Femur (tissue), 1 donor: ENCODE measurements at places on chromosomes 6 and 20.

DNA sequence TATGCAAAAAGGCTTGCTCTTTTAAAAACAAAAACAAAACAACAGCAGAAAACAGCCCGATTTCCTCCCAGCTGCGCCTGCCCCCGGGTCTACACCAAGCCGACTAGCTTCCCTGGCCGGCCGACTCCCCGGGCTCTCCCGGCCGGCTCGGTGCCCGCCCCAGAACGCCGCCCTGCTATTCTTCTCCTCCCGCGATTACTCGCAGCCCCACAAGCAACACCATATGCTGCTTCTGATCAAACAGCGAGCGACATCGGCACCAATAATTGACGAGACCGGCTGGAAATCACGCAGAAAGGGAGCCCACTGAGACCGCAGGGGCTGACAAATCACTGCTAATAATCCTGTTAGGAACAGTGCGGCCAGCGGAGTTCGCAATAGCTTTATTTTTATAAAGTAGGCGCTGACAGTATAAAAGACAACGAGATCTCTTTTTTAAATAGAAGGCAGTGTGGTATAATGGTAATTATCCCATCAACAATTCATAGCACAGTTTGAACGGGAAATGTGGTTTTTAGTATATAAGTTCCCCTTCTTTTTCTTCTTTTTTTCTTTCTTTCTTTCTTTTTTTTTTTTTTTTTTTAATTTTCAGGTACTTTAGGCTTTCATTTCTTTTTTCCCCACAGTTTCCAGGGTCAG is 3.3 kb downstream of the SIM1 start:
- DNase-seq: peak; percentile 49

- DNase-seq: no peak
Measured at GRCh38 chr6:73368675-73369074, 1.0 kb downstream of the OOEP start.

DNA sequence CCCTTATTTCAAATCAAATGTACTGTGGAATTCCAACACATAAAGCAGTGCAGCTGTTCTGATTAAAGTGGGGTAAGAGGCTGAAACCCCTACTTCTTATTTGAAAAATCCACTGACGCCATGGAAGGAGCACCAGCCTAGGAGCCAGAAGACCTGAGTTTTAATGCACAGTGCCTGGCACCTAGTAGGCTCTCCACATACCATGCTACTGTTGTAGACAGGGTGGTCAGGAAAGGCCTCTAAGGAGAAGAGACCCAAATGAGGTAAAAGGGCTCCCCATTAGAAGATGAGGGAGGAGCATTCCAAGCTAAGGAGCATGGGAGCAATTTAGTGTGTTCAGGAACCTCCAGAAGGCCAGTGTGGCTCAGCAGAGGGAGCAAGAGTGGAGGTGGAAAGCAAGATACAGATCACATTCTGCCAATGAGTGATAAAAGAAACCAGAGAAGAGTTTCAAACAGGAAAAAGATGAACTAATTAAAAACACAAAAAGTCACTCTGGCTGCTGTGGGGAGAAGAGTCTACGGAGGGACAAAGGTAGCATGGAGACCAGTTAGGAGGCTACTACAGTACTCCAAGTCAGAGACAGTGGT is 11.8 kb upstream of the ZNF76 start:
- DNase-seq: no peak

- DNase-seq: peak; percentile 73
Measured at GRCh38 chr20:49979030-49979832, 3.5 kb upstream of the SNAI1 start.

GRCh38 chr20:13784271-13784892 is 337 bp downstream of the ESF1 start:
- no peak for DNase-seq

DNA sequence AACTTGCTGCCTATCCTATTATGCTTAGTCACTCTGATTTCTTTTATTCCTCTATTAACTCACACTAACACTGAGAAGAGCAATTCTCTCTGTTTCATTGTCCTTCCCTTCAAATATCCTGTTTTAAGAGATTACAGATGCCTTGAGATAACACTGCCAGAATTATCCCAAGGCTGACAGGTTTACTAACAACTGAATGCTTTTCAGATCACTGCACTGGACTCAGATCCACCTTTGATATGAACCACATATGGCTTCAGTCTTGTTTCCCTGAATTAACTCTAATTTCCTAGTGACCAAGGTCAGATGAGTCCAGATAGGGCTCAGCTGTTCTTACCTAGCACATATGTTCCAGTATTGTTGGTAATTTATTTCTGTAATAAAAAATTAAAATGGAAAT is 633.1 kb downstream of the GRIK2 start:
- no peak for DNase-seq

DNA sequence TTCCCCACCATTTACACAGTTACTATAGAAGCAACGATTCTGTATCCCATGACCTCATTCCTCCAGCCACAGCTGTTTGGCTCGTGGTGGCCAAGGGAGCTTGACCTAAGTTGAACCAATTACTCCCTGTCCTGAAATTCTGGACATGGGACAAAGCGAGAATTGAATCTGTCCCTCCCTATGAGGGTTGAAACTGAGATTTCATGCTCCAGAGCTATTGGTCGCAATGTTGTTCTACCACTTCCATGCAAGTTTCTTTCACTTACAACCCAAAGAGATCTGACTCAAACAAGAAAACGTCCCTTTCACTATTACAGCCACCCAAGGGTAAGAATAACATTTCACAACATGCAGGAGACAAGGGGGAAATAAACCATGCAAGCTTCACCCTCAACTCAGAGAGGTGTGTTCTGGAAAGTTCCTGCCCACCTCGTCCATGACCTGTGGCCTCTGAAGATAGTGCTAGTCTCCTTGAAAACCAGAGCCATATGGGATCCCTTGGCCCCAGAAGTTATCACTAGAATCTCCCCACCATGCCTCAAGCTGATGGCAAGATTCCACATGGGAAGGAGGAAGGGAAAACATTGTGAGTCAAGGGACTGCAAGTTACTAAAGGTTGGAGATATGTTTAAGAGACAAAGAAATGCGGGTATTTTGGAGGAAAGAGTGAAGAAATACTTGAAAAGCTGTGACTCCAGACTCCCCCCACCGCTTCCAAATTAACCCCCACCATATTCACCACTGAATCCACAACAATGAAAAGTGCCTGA is 74.5 kb upstream of the SRSF6 start:
- DNase-seq: peak; percentile 41

- DNase-seq: no peak
Measured at GRCh38 chr20:54774426-54774825, 299.0 kb downstream of the DOK5 start.

GRCh38 chr6:13098793-13099570 is 229.4 kb downstream of the TBC1D7 start:
- no peak for DNase-seq

- no peak for DNase-seq
Measured at GRCh38 chr20:61360296-61360695, 108.2 kb downstream of the CDH4 start.

- DNase-seq: no peak
Measured at GRCh38 chr20:7850775-7851490, 89.3 kb downstream of the HAO1 start.

- no peak for DNase-seq
Measured at GRCh38 chr6:39087197-39087596, 27.8 kb downstream of the SAYSD1 start.

- DNase-seq: no peak
Measured at GRCh38 chr6:1814279-1814678, 204.6 kb downstream of the FOXC1 start.

GRCh38 chr20:53298911-53299310 is 294.7 kb downstream of the ZNF217 start:
- DNase-seq: no peak

- no peak for DNase-seq
Measured at GRCh38 chr6:112752791-112753190, 405.7 kb downstream of the RFPL4B start.

DNA sequence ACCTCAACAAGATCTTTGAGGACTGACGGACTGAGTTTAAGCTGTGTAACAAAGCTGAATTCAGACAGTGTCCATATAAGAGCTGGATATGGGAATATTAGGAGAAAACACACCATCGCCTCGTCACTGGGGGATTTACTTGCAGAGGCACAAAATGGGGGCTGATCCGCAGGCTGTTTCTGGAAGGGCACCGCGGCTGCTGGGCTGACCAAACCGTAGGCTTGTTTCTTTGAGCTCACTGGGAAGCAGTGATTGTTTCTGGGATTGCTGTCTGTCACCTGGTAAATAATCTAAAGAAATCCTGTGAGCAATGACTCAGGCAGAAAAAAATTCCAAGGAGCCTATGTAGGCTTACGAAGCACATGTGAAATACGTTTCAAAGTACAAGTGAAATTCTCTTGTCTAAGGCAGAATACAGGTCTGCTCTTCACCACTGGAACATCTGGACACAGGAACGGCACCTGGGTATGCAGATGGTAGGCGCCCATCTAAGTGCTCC is 63.9 kb upstream of the MPC1 start:
- no peak for DNase-seq

DNA sequence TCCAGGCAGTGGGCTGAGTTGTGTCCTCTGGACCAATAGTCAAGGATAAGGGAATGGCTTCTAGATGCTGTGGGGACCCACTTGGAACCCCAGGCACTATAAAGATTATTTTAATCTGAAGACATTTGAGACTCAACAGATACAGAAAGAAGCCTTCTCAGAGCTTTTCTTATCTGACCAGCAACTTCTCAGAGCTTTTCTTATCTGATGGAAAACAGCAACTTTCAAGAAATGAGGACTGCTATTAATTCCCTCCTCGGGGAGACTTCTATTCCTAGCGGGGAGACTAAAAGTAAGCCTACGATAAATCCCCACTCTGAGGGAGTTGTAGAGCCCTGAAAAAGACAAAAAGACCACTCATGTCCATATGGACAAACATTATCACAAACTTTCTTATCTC is 160.5 kb downstream of the RNASET2 start:
- DNase-seq: no peak

- DNase-seq: no peak
Measured at GRCh38 chr6:107144014-107144413, 28.7 kb upstream of the BEND3 start.

DNA sequence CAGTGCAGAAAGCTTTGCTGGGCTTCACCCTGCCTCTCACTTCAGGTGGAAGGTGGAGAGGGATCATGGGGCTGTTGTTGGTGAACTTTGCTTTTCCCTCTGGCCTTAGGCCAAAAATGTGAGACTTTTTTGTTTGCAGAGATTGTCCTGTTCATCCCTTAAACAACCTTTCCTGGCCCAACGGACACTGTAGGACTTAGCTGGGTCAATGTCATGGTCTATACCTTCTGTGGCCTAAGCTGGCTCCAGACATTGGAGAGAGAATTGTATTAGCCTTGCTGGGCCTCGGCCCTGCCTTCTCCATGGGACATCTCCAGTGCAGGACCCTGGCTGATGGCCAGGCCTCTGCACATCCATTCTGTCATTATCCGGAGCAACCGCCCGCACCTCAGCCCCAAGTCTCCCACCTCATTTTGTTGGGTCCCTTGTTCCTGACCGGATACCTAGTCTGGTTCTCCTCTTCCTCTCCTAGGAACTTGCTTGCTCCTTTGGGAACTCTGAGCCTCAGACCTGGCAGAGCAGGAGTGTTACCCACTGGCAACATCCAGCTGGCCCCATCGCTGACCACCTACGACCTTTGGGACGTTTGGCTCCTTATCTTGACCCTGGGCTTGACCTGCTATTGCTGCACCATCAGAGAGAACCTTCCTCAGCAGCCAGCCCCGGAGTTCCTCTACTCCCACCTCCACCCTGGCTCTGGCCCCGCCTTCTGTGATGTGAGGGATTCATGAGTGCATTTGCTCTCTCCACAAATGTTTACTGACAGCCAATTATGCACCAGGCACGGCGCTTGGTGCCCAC is 128.2 kb downstream of the BANF2 start:
- DNase-seq: no peak

- DNase-seq: no peak
Measured at GRCh38 chr6:142307963-142308748, 6.3 kb downstream of the ADGRG6 start.

DNA sequence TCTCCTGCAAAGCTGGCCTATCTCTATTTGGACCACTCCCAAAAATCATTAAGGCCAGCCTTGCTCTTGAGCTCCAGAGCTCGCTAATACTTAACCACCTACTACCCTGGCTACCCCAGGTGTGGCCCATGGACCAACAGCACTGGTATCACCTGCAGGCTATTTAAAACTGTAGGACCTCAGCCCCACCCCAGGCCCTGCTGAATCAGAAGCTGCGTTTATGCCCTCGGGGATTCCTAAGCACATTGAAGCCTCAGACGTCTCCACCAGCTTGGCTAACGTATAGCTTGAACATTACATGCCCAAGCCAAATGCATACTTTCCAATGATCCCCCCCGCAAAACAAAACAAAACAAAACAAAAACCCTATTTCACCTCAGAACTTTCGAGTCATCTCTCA is 19.7 kb upstream of the SPAG4 start:
- DNase-seq: no peak

DNA sequence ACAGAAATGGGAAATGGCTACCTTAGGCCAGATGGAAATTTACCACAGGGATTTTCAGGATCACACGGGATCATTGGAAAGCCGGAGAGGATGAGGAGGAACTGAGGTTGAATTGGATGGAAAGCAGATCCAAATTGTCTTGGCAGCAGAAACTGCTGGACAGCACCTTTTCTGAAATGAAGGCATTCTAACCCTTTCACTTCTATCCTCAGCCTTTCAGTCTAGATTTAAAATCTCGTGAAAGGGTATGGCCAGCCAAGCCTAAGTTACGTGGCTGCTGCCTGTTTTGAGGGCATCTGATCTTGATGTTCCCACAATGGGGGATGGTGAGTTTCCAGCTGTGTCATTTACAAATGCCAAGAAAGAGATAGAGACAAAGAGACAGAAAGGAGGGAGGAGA is 358.2 kb downstream of the KIF16B start:
- no peak for DNase-seq

DNA sequence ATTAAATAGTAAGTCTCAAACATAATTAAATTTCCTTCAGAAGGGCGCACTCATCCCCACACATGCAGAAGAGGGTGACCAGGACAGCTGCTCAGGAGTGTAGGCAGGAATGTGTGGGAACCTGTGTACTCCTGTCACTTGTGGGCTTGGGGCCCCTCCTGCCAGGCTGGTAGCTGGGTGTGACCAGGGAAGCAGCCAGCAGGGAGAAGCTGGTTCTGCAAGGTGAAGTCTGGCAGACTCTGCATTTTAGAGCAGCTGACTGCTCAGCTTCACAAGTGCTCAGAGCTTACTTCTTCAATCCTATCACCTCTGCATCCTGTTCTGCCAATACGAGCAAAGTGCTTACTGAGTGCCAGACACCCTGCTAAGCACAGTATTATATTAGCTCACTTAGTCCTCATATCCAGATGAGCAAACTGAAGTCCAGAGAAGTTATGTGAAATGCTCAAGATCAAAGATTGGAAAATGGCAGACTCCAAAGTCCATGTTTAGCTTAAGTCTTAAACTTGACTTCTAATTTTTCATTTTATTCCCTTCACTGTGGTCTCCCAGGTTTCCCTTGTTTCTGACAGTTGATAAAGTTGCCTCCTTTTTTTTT is 27.9 kb downstream of the ELMO2 start:
- DNase-seq: no peak

GRCh38 chr20:33034901-33035492 is 3.5 kb downstream of the BPIFB6 start:
- DNase-seq: no peak

- no peak for DNase-seq
Measured at GRCh38 chr6:31498748-31499147, 803 bp downstream of the MICB start.

- no peak for DNase-seq
Measured at GRCh38 chr6:166752097-166752496, 125.0 kb upstream of the RPS6KA2 start.

GRCh38 chr20:44031001-44031574 is 116.4 kb downstream of the TOX2 start:
- no peak for DNase-seq

GRCh38 chr6:139605350-139605749 is 230.9 kb upstream of the CITED2 start:
- no peak for DNase-seq
